ENCODE measurements at places on chromosomes 1 and 21.

GRCh38 chr21:24844671-24845070, 762.6 kb downstream of the MRPL39 start:
- DNase-seq: no peak

DNA sequence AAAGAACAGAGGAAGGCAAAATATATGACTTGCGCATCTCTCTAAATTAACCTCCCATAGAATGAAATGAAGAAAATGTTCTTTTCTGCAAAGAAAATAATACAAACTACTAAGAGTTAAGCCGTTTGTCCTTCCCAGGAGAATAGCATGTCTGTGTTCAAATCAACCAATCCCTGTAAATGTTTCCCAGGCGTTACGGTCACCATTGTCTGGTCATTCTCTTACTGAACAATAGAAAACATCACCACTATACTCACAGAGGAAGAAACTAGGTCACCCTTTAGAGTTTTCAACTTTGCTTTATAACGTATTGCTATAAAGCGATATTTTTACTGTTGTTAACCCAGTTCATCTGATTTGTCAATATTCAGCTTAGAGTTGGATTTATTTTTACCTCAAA, 34.1 kb downstream of the COL11A1 start:
- no peak for DNase-seq

DNA sequence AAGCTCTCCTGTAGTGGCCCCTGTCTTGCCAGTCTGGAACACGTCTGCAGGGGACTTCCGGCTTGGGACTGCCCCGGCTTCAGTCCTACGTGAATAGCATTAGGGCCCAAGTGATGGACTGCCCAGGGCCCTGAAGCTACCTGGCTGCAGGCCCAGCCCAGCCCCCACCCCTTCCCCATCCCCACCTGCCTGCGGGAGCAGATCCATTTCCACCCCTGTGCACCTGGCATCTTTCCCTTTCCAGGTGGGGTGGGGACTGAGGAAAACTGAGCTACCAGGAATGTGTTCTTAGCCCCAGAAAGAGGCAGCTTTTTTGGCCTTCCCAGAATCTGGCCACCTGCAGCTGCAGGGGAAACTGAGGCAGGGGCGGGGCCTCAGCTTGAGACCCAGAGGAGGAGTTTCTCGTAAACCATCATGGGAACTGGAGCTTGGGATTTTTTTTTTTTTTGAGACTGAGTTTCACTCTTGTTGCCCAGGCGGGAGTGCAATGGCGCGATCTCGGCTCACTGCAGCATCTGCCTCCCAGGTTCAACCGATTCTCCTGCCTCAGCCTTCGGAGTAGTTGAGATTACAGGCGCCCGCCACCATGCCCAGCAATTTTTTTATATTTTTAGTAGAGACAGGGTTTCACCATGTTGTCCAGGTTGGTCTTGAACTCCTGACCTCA, 3.2 kb downstream of the EDN2 start:
- DNase-seq: no peak

DNA sequence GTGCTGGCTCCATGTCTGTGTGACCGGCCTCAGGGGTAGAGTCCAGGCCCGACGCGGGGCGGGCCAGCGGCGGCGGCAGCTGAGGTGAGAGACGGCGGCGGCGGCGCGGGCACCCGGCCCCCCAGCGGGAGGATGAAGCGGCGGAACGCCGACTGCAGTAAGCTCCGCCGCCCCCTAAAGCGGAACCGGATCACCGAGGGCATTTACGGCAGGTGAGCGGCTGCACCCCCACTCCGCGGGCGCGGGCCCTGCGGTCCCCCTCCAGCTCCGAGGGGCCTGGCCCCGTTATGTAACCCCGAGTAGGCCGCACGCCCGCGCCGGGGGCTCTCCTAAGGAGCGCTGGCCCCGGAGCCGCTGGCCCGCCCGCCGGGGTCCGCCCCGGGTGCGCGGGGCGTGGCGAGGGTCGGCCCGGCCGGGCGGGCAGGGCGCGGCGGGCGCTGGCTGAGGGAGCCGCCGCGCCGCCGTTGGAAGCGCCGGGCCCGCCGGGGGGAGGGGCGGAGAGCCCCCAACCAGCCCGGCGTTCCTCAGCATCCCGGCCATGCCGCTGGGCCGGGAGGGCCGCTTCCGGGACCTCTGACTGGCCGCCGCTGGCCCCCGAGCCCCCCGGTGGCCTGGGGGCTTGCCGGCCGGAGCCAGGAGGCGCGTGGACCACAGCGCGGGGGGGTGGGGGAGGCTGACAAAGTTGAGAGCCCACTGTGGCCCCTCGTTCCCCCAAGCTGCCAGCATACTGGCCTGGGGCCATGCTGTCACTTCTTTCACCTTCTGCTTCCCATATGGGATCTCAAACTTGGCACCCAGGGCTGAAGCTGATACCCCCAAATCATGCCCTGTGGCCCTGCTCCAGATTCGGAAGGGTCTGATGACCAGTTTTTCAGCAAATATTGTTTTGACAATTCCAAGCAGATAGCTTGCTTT, 527 bp downstream of the MACO1 start:
- DNase-seq: no peak

DNA sequence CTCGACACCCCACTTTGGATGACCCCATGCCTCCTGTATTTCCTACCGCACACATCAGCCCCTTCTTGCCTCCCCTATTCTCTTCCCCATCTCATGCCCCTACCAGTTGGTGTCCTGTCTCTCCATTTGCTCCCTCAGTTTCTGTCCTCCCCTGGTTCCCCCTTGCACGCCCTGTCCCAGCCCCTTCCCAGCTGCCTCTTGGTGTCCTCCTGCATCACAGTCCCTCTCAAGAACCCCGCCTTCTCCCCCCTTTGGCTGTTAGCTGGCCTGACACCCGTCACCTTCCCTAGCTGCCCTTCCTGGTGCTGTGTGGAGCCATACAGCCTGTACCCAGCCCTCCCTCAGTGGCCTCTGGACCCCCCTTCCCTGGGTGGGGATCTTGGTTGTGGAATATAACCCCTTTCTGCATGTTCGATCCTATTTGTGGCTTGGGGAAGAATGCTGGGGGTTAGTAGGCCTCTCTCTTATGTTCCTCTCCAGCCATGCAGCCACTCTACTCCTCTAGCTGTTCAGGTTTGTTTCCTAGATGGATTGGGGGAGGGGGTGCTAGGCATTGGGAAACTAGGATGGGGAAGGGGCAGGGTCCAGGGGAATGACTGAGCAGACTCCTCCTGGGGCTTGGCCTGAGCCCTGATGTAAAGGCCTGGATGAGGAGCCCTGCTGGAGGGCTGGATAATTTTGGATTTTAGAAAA, 41.4 kb upstream of the NFASC start:
- no peak for DNase-seq

- DNase-seq: no peak
Observed at GRCh38 chr21:41147096-41147978, 20.6 kb upstream of the BACE2 start.

- DNase-seq: no peak
Observed at GRCh38 chr1:43438576-43438952, 15.2 kb downstream of the HYI start.

- peak; percentile 75 for DNase-seq
Observed at GRCh38 chr1:169511316-169512005, 25.7 kb upstream of the SLC19A2 start.

DNA sequence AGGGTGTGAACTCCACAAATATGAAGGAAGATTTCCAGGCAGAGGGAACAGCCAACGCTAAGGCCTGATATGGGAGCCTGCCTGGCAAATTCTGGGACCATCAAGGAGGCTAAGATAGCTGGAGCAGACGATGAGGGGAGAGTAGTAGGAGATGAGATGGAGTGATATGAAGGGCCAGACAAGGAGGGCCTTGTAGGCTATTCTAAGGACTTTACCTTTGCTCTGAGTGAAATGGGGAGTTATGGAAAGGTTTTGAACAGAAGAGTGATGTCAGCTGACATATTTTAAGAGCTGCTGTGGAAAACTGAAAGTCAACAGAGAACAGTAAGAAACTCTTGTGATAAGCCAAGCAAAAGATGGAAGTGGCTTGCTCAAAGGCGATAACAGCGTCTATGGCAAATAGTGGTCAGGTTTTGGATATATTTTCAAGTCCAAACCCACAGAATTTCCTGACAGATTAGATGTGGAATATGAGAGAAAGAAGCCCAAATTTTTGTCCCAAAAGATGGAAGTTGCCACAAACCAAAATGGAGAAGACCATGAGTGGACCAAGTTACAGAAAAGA, 2.1 kb upstream of the TP53BP2 start:
- DNase-seq: no peak

DNA sequence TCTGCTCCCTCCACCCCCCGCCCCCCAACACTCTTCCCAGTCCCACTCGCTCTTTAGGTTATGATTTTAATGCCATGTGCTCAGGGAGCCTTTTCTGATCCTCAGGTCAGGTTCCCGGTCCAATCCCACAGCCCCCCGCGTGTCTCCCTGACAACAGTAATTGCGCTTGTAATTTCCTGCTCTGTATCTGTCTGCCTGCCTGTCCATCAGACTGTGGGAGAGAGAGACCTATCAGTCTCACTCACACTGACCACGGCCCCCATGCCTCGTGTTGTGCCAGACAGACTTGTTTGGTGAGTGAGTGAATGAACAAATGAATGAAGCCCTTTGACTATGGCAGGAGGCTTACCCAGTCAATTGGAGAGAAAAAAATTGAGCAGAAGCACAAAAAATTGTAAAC, 50.8 kb upstream of the ECE1 start:
- DNase-seq: no peak

- no peak for DNase-seq
Observed at GRCh38 chr1:70994753-70995268, 52.8 kb downstream of the PTGER3 start.

GRCh38 chr1:38565020-38565491, 294.5 kb downstream of the RRAGC start:
- DNase-seq: no peak

DNA sequence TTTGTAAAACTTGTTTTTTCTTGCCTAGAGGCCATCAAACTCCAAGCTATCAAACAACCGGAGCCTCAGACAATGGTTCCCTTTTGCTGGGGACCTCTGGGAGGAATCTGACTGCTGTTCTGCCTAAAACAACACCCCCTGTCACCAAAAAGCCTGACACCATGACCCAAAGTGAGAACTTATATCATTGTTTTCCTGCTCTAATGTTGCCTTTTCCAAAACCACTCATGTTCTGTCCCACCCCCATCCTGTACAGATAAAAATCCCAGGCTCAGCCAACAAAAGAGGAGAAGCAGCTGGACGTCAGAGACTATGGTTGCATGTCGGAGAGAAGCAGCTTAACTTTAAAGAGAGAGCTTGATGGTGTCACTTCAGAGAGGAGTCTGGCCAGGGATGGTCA, 327.2 kb upstream of the CXADR start:
- no peak for DNase-seq

DNA sequence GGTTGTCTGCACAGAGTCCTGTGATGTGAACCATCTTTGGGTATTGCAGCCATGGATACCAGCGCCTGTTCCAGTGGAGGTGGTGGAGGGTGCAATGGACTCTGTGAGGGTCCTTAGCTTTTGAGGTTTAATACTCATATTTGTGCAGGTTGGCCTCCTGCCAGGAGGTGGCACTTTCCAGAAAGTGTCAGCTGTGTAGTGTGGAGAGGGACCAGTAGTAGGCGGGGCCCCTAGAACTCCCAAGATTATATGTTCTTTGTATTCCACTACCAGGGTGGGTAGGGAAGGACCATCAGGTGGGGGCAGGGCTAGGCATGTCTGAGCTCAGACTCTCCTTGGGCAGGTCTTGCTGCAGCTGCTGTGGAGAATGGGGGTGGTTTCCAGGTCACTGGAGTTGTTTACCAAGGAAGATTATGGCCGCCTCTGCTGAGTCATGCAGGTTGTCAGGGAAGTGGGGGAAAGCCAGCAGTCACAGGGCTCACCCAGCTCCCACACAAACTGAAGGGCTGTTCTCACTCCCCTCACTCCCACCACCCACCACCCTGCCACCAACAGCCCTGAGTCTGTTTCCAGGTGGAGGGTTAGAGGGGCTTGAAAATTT, 31.2 kb upstream of the ZNF678 start:
- peak; percentile 5 for DNase-seq

DNA sequence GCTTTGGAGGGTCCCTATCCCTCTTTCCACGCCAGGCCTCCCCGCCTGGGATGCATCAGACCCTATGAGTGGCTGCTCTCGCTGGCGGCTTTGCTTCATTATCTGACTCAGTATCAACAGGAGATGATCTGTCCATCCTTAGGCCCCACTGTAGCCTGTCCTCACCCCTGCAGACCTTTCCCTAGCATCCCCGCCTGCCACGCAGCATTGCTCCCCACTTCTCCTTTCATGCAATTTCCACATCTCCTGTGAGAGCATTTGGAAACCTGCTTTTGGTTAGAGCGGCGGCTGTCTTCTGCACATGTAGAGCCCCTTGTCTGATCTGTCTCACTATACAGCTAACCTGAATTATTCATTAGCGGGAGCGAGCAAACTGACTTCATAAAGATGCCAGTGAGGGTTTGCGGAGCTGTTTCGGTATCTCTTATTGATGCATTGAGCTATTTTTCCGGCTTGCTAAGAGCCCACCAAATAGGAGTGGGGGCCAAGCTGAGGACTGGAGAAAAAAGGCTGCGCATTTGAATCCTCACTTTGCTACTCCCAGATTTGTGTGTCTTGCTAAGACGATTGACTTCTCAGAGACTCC, 40.0 kb upstream of the ATP2B4 start:
- no peak for DNase-seq

- no peak for DNase-seq
Observed at GRCh38 chr1:157080714-157081113, 18.9 kb downstream of the ETV3L start.

GRCh38 chr1:227769047-227769935, 34.1 kb downstream of the SNAP47 start:
- no peak for DNase-seq

GRCh38 chr1:200556002-200556401, 64.5 kb downstream of the KIF14 start:
- DNase-seq: no peak

DNA sequence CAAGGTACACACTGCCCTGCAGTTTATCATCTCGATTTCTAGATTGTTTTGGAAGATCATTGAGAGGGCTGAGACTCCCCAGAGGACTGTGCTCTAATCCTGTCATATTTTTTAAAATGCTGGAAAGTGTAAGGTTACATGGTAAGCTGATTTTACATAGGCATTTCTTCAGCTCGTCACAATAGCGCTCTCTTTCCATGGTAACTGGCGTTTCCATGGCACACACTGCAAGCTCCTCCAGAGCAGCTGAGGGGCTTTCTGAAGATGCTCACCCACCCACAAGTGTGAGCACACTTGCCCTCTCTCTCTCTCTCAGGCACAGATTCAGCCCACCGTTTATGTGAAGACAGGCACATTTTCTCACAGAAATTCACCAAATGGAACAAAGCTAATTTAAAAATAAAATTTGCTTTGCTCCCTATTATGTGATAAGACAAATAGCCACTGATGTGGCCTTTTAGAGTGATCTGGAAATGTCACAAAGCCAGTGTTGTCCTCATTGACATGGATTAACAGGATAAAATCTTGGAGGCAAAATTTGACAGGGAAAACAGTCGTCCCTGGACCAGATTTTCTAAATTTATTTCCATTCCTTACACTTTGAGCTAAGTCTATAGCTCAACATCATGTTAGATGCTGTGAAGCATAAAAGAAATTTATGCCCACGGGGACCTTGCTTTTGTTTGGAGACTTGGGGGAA, 421.5 kb downstream of the RWDD3 start:
- no peak for DNase-seq

- no peak for DNase-seq
Observed at GRCh38 chr1:241271427-241271826, 85.6 kb downstream of the RGS7 start.

- DNase-seq: peak; percentile 38
Observed at GRCh38 chr1:63813829-63814277, 40.0 kb downstream of the ROR1 start.

Data from non-pigmented ciliary epithelial cell (primary cell).